ENCODE measurements at places on chromosomes 3 and 15. TPM values are rescaled to one million over a fixed set of nuclear protein-coding genes. Genes with fewer than 3 reads are reported as not detected.

- DNase-seq, result peak; percentile 69
Observed at GRCh38 chr3:185658504-185658912, 72.4 kb downstream of the SENP2 start.

- no peak for DNase-seq
Observed at GRCh38 chr15:63896336-63897115, 62.8 kb upstream of the HERC1 start.

DNA sequence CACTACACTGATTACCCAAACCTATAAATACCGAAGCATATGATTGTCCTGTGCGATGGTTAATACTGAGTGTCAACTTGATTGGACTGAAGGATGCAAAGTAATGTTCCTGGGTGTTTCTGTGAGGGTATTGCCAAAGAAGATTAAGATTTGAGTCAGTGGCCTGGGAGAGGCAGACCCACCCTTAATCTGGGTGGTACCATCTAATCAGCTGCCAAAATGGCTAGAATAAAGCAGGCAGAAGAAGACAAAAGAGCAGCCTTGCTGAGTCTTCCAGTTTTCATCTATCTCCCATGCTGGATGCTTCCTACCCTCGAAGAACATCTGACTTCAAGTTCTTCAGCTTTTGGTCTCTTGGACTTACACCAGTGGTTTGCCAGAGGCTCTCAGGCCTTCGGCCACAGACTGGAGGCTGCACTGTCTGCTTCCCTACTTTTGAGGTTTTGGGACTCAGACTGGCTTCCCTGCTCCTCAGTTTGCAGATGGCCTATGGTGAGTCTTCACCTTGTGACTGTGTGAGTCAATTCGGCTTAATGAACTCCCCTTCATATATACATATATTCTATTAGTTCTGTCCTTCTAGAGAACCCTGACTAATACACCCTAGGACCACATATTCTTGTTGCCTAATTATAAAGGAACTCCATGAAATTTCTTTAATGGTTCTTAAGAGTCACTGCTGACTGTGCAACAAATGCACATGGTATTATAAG is 31.7 kb downstream of the CSNK1G1 start:
- DNase-seq, result no peak

- DNase-seq, result no peak
Observed at GRCh38 chr3:167958141-167958540, 137.6 kb downstream of the GOLIM4 start.

DNA sequence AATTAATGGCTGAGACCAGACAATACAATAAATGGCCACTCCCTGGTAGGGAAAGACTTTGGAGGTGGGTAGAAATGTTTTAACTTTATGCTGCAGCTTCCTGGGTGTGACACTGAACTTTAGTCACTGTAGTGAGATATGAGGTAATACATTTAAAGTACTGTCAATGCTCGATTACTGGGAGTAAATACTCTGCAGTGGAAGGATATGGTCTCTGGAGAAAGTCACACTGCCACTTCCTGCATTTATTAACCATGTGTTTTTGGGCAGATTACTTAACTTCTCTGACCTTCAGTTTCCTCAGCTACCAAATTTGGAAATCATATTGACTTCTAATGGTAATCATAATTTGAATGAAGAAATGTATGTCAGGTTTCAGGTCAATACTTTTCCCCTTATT is 317.1 kb upstream of the TGFBR2 start:
- DNase-seq, result no peak

DNA sequence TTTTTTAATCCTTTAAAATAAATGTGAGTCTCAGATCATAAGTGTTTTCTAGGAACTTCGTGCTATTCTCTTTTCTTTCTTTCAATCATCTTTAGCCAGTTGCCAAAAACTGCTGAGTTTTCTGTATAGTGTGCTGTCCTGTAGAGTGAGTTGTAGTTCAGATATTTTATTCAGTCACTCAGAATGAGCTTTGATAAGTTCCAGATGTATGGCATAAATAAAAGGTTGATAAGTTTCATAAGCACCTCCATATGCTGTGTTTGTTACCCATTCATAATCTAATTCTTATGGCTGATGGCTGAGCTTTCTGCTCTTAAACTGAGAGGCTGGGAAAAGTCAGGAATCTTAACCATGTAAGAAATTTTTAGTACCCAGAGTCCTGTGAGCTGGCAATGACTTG is 59.3 kb upstream of the COL6A6 start:
- no peak for DNase-seq

- DNase-seq, result no peak
Observed at GRCh38 chr3:134232151-134232550, 18.5 kb downstream of the RYK start.

DNA sequence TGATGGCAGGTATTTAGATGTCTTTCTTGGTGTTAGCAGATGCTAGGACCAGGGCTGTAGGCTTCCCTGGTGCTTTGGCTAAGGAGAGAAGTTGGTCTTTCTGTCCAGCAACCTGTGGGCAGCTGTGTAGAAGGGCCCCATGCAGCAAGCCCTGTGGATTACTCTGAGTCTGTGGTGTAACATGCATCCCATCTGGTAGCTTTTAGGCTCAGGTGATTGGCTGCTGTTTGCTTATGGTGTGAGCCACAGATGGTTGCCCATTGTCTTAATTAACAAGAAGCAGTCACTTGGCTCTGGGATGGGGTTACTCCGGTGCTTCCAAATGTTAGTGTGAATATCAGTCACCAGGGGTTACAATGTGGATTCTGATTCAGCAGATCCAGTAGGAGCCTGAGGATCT is 368.6 kb upstream of the C2CD4B start:
- no peak for DNase-seq

GRCh38 chr3:55592572-55592971 is 105.5 kb upstream of the WNT5A start:
- no peak for DNase-seq

GRCh38 chr3:113285226-113285625 is 73.9 kb downstream of the BOC start:
- no peak for DNase-seq

DNA sequence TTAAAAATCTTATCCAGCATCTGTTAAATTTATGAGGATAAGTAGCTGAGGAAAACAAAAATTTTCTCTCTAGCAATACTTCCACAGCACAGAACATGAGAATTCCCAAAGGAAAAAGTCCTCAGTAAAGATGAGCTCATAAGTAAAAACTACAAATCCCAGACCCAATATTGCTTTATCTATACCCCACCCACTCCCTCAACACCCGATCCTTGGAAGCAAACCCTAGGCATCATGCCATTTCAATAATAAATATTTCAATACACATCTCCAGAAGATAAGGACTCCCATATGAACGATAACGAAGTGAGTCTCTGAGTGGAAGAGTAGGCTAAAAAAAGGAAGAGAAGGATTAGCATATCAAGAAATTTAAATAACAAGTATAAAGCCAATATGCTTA is 8.3 kb upstream of the PRR20G start:
- no peak for DNase-seq

DNA sequence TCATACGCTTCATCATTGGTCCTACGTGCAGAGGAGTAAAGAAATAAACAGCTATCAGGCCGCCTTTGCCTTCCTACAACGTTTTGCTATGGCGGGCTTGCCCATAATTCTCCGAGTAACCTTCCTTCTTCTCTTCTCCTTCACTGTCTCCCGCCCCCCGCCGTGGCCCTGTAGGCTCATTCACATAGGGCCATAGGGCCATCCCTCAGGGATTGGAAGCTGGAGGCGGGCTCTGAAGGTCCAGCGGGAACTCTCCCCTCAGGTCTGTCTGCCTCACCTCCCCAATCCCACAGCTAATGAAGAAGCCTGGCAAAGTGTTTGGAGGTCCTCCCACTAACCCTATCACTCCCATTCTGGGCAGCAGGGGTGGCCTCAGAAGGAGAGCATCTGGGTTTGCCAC is 43.6 kb downstream of the SEMA5B start:
- DNase-seq, result no peak

- no peak for DNase-seq
Observed at GRCh38 chr15:92629975-92630626, 25.5 kb downstream of the FAM174B start.

- no peak for DNase-seq
Observed at GRCh38 chr15:90154861-90155626, 46.1 kb upstream of the SEMA4B start.

GRCh38 chr3:111071257-111072030 is at the start of gene NECTIN3:
TSS of gene NECTIN3 (plus strand) at chr3:111071816. CDS start at chr3:111072018, 202 bp downstream.
- DNase-seq, result peak; percentile 95

DNA sequence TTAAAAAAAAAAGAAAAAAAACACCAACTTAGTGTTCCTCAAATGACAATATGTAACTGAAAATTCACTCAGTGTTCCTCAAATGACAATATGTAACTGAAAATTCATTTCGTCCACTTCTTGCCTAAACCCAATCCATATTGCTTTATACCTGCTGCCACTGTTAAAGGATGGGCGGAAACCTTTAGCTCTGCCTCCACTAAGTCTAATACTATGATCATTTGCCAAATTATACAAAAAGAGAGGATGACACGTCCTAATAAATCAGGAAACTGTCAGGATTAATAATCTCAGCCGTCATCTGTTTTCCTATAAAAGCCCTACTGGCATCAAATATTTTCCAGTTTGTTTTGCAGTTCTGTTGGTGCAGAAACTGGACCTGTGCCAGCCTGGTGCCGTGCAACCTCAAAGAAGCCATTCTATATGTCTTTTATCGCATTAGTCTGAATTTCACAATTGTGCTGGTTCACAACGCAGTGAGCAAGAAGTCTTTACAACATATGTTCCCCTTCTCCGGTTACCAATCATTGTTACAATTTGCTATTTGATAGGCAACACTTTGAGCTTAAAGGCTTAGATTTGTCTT is 160.4 kb upstream of the KCNH8 start:
- DNase-seq, result no peak

WHAMM gene
- total RNA-seq, result 5.8 TPM

CYFIP1 gene
- total RNA-seq, result 28.8 TPM

ISL2 gene
- not detected for total RNA-seq

SV2B gene
- total RNA-seq, result 4.1 TPM

GUCA1C gene
- total RNA-seq, result 0.32 TPM

CCR1 gene
- 2.7 TPM for total RNA-seq

ST3GAL6 gene
- total RNA-seq, result 34.1 TPM

KLHL6 gene
- 0.65 TPM for total RNA-seq

RETNLB gene
- not detected for total RNA-seq

All from Right ventricle myocardium superior (tissue), 1 donor.